ENCODE measurements at places on chromosomes 12 and 14.
A peak's percentile ranks its signal among the peaks of the same experiment; 100 is the strongest.

- no peak for DNase-seq
Measured at GRCh38 chr14:92760524-92760805, 12.0 kb upstream of the LGMN start.

DNA sequence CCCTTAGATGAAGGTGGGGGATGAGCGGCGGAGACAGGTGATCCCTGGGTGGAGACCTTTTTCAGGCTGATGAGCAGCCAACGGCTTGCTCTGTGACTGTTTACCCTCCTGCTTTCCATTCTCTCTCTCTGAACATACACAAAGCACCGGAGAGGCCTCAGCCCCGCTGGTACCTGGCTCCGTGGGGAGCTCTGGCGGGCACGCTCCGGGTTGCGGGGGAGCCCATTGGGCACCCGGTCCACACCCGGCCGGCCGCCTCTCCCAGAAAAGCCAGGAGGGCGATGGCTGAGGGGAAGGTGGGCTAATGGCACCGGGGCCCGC lies 545 bp downstream of the SMARCC2 start:
- DNase-seq: no peak

- DNase-seq: no peak
Measured at GRCh38 chr14:24409192-24409591, 10.4 kb downstream of the NYNRIN start.

DNA sequence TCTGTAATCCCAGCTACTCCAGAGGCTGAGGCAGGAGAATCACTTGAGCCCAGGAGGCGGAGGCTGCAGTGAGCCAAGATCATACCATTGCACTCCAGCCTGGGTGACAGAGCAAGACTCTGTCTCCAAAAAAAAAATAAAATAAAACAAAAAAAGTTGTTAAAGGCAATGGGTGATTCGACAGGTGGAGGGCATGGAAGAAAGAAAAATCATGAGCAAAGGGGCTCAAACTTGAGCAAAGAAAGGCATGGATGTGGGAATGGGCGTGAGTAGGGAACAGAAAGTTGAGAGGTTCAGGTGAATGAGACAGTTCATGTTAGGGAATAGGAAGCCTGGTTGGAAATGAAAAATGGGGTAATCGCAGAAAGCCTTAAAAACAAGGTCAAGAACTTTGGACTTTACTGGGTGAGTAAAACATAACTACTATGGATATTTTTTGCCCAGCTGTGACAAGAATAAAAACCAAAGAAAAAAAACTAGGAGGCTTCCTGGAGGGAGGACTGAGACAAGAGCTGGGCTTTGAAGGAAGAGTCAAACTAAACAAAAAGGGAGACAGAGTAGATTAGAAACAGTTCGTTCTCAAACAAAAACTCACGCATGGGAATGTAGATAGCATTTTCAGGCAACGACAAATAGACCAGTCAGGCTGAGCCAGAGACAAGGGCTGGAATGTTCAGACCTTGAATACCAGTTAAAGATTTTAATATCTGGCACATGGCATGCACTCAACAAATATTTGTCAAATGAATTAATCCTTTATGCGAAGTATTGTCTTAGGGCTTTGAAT lies 18.8 kb downstream of the PYM1 start:
- DNase-seq: no peak

DNA sequence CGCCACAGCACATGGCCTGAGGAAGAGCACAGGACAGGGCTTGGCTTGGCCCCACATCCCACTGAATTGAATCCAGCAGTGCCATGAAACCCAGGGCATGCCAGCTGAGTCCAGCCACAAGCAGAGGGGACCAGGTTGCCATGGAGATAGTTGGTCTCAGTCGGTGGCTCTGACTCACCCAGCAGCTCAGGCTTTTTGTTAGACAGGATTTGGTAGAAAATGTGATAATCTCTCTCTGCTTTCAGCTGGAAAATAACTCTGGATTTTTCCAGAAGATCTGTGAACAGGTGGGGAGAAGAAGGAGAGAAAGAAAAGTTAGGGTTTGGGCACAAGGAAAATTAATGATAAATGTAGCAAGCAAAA lies 4.8 kb downstream of the MYH7 start:
- no peak for DNase-seq

- no peak for DNase-seq
Measured at GRCh38 chr14:29085546-29085945, 319.0 kb downstream of the FOXG1 start.

DNA sequence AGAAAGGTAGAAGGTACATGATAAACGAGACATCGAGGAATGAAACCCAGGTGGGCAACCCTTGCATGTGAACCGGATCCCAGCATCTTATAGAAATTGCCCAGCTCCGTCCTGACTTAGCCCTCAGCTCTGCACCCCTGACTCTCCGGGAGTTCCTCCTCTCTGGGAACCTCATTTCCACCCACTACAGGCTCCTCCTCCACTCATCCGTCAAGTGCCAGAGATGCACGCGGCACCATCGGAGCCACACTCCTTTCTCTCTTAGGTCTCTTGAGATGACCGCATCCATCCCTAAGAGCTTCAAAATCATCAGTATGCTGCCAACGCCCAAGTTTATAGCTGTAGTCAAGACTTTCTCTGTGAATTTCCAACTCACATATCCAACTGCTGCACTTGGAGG lies 84.7 kb downstream of the TTC7B start:
- DNase-seq: no peak

GRCh38 chr12:131348231-131348630 lies 362.7 kb upstream of the SFSWAP start:
- DNase-seq: no peak

GRCh38 chr14:56569174-56569573 lies 10.4 kb upstream of the TMEM260 start:
- DNase-seq: no peak

- no peak for DNase-seq
Measured at GRCh38 chr14:97413966-97414717, 617.0 kb downstream of the VRK1 start.

DNA sequence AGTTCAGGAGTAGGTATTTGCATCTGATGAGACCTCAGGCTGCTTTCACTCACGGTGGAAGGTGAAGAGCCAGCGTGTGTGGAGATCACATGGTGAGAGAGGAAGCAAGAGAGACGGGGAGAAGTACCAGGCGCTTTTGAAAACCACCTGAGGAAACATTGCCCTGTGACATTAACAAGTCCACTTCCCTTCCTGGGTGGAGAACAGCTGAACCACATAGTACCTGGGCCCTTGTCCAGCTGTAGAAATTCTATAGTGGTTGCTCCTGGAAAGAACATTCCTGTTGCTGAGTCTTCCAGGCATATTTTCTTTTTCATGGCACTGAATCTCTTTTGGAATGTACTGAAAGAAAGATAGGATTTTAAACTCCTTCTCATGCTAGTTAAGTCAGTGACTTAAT lies 87.3 kb upstream of the RIN3 start:
- no peak for DNase-seq

- no peak for DNase-seq
Measured at GRCh38 chr12:82964446-82964845, 277.7 kb downstream of the TMTC2 start.

DNA sequence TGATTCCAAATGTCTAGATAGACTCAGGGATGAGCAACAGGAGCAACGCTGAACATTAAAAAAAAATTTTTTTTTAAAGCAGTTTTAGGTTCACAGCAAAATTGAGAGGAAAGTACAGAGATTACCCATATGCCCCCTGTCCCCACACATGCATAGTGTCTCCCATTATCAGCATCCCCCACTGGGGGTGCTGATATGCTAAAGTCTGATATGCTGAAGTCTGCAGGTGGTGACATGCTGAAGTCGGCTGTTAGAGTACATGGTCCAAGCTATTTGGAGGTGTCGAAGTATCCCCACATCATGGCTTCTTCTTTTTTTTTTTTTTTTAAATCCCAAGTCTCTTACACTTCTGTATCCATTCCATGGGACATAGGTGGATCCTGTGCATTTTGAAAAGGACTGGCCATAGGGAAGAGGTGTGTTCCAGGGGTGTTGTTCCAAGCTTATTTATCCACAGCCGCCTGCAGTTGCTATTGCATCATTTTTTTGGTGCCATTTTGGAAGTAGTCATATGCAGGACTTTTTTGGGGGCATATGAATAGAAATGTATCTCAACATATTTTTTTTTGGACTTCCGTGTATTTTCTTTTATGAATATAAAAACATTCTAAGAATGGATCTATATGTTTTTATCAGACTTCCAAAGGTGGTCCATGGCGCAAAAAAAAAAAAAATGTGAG lies 19.0 kb upstream of the MIS18BP1 start:
- DNase-seq: no peak

DNA sequence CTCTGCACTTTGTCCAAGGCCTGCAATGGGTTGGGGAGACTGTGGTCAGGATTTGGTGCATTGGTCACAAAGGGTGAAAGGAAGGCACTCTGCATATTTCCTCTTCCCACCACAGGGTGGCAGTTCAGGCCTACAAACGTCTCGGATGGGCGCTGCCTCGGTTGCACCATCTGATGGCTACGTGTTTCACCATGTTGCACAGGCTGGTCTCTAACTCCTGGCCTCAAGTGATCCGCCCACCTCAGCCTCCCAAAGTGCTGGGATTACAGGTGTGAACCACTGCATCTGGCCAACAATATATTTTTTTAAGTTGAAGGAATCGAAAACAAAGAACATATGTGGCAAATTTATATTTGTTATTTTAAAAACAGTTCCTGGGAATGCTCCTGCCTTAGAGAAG lies 35.1 kb downstream of the TMBIM6 start:
- DNase-seq: peak; percentile 72

DNA sequence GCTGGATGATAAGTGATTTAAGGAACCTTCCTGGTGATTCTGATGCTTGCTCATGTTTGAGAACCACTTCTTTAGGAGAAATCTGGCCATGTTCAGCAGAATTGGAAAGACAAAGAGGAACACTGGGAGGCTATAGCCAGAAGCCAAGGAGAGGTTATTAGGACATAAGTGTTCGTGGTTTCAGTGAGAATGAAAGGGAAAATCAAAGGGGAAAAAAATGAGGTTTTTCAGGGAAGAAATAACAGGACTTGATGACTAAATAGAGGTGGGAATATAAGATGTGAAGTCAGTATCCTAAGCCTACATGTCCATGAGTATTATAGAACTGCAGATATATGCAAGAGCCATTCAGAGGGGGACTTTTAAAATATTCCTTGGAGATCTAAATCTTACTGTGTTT lies 95.6 kb downstream of the DAAM1 start:
- DNase-seq: no peak

- DNase-seq: no peak
Measured at GRCh38 chr14:97584528-97584927, 787.3 kb downstream of the VRK1 start.

- DNase-seq: no peak
Measured at GRCh38 chr12:18998343-18999261, 130.9 kb upstream of the PLEKHA5 start.
